ENCODE measurements at places on chromosomes 1 and 21. TPM values are rescaled to one million over a fixed set of nuclear protein-coding genes. Genes with fewer than 3 reads are reported as not detected.

CELF3 gene
- 0.39 TPM for total RNA-seq

VPS45 gene
- total RNA-seq = 37.5 TPM

CNIH3 gene
- total RNA-seq = 5.9 TPM

PRDX1 gene
- 1,070 TPM for total RNA-seq

FHAD1 gene
- 1.9 TPM for total RNA-seq

KIF21B gene
- total RNA-seq = 26.6 TPM

RUSC1 gene
- 87.7 TPM for total RNA-seq

ZNF695 gene
- total RNA-seq = 20.6 TPM

KCNA3 gene
- 3.0 TPM for total RNA-seq

PRRX1 gene
- not detected for total RNA-seq

HTR1D gene
- 4.7 TPM for total RNA-seq

LMX1A gene
- not detected for total RNA-seq

FCMR gene
- total RNA-seq = not detected

GSTM2 gene
- 8.9 TPM for total RNA-seq

ASB17 gene
- total RNA-seq = not detected

Measured in GM23338 (cell line).